ENCODE measurements at places on chromosomes 12 and 14.

DNA sequence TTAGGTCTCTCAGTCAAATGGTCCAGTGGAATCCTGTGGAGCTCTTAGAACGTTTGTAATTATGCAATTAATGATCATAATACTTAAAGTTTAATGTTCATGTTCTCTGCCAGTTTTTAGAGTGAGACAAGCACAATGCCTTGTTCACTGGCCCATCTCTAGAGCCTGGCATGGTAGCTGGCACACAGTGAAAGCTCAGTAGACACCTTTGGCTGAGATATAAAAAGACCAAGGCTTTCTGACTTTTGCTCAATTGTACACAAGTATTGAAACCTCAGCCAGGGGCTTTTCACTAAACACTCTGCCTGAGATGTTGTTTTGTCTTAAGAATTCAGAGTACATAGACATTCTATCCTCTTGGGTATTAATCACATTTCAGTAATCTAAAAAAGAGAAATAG is 241.8 kb upstream of the ATP2B1 start:
- DNase-seq: no peak

DNA sequence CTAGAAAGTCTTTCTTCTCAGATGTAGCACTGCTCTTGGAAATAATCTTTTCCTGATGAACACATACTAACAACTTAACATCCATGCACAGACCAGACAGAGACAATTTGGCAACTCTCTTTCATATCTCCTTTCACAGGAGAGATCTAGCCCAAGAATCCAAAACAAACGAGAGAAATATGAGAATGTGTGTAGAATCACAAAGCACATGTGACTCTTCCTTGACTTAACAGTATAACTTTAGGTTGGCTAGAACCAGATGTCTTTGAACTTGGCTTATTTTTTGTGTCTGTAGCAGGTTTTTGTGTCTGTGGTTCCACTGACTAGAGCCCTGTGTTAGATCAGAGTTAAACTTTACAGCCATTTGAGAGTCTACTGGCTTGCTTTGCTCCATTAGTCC is 114.2 kb downstream of the STXBP6 start:
- DNase-seq: no peak

DNA sequence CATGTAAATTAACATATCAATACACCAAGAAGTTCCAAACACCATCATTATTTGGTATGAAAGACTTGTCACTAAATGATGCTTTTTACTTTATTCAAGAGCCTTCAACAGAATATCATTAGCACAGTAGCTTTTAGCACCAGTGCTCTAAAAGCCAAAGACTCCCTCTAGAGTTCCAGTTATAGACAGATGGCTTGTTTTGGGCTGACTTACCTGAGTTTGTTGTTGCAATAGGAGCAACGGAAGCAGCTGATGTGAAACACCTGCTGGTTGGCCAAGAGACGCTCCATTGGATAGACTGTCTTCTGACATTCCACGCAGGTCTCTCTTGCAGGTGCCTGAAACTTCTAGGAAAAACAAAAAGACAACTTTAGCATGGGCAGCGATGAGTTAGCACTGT is 14.5 kb upstream of the CERS5 start:
- DNase-seq: no peak

DNA sequence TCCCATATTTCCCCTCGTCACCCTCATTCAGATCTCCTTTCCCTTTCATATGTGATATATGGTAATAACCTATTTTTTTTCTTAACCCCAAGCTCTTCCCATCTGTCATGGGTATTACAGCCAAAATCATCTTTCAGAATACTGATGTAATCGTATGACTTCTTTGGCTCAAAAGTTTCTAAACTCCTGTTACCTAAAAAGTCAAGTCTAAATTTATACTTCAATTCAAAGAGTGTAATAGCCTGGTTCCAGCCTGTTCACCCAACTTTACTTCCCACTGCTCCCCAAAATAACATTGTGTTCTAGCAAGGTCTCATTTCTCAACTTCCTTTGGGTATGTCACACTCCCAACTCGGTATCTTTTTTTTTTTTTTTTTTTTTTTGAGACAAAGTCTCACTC is 48.5 kb downstream of the TBK1 start:
- DNase-seq: no peak

DNA sequence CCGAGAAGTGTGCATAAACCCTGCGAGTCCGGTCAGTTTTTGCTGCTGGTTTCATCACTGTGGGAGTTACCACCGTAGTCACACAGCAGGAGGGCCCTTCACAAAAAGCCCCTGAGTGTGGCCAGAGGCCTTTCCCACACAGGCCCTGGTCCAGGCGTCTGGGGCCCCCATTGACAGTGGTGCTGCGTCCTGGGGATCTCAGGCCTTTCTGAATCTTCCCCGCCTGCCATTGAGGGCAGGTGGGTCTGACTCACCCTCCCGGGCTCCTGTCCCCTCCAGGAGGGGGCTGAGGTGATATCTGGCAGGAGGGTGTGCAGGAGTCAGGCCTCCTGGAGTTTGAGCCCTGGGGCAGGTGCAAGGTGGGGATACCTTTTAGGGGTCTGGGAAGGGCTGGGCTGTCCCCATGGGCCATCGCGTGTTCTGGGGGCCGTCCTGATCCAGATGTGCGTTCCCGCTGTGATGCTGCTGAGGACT is 358.5 kb downstream of the TMEM121 start:
- peak; percentile 5 for DNase-seq

GRCh38 chr12:69546693-69547438 is 38.4 kb upstream of the CCT2 start:
- DNase-seq: no peak

DNA sequence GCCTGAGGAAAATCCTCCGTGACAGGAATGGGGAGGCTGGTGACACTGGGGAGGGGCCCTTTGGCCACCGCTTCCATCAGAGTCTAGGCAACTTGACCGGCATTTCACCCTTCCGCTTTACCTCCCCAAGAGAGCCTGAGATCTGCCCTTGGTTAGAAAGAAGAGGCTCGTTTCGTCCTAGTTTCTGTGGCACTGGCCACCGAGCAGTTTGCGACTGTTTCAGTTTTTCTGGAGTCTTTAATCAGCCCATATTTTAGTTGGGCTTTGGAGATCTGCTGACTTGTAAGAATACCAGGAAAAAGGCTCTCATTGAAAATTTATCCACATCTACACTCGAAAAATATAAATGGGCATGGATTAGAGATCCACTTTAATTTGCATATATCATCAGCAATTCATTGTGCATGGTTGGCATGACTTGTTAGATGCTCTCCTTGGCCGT is 414 bp upstream of the ANKS1B start:
- no peak for DNase-seq

Data from T-helper 17 cell (primary cell).